Fibroblast of lung (primary cell): ENCODE measurements at places on chromosomes 2 and 18. TPM values are rescaled to one million over a fixed set of nuclear protein-coding genes. Genes with fewer than 3 reads are reported as not detected.

The CXCR1 gene
- total RNA-seq = not detected in 2 replicates

The TUBA3E gene
- total RNA-seq = not detected in 2 replicates

The CD302 gene
- total RNA-seq = 9.4 and 15.9 TPM in 2 replicates

The CNDP1 gene
- not detected in 2 replicates for total RNA-seq

The ZBTB7C gene
- total RNA-seq = 0.33 and 0.51 TPM in 2 replicates

The ZDBF2 gene
- 11.6 TPM in 2 replicates for total RNA-seq

The TUBB6 gene
- total RNA-seq = 269 and 408 TPM in 2 replicates

The MYO7B gene
- under 0.01 TPM in 1 of 2 replicates, not detected in the other for total RNA-seq

The SH3BP4 gene
- total RNA-seq = 36.5 and 74.8 TPM in 2 replicates

The ALPG gene
- total RNA-seq = not detected in 2 replicates
